ENCODE measurements at places on chromosomes 1 and 21.
A peak's percentile ranks its signal among the peaks of the same experiment; 100 is the strongest.

DNA sequence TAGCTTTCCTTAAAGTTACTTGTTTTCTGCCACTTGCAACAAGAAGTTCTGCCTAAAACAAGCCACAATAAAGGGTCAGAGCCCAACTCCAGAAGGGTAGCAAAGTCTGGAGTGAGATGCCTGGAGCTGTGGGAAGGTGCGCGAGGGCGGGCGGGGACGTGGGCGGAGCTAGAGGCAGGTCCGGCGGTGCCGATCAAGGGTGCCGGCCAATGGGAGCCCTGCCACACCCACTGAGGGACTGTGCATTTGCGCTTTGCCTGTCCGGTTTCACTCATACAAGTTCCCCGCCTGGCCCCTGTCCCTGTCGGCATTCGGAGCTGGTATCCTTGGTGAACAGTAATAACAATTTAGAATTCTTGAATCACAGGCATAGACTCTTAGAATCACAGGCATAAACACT is 732.4 kb downstream of the MATN1 start:
- no peak for DNase-seq

DNA sequence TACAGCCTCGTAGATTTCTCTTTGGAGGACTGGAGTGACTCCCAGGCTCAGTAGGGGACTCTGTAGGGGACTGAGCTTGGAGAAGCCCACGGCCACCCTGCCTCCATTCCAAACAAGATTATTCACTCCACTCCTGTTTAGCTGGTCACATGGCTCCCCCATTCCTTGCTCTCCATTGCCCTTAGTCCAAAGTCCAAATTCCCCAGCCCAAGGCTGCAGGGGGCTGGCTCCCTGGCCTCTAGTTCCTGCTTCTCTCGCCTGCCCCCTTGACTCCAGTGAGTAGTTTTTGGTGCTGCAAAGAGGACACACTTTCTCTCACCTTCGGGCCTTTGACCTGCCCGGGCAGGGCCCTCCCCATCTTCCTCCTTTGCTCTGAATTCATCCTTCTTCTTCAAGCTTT is 403.3 kb downstream of the KIF26B start:
- no peak for DNase-seq

DNA sequence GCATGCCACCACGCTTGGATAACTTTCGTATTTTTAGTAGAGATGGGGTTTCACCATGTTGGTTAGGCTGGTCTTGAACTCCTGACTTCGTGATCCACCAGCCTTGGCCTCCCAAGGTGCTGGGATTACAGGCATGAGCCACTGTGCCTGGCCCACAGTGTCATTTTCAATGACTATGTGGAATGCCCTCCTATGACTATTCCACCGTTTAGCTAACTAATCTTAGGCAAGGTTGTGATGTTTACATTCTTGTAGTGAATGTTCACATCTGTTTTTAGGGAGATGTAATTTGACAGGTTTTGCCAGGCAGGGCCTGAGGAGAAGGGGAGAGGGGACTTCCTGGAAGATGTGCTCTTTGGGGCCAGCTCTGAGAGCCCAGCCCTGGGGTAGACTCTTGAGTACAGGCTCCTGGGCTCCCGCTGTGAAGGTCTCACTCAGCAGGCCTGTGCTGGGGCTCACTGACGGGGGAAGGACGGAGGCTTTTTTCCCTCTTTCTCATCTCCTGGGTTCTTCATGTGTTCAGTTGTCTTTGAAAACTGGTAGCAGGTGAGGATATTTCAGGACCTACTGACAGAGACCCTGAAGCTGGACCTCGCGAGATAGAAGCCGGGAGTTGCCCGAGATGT is 13.2 kb downstream of the COQ8A start:
- no peak for DNase-seq

DNA sequence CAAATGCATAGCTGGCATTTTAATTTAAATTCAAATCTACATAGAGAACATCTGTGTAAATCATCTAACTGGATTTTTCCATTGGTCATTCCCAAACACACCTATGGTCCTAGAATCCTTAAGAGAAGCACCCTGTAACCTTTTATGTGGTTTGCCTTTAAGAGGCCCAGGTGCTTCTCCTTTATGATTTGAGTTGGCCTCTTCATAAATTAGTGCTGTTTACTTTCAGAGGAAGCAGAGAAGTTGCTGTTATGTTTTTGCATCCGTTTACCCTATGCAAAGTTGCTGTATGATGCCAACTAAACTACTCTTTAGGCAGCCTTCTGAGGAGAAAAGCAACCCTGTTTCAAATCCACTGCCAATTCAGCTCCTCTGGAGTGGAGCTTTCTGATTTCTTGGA is 193.8 kb downstream of the HS2ST1 start:
- DNase-seq, result no peak

DNA sequence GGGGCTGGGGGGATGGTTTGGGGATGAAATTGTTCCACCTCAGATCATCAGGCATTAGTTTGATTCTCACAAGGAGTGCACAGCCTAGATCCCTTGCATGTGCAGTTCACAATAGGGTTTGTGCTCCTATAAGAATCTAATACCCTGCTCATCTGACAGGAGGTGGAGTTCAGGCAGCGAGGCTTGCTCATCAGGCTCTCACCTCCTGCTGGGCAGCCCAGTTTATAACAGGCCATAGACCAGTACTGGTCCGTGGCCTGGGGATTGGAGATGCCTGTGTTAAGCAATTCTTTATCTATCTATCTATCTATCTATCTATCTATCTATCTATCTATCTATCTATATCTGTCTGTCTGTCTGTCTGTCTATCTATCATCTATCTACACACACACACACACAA is 525.3 kb upstream of the DAB1 start:
- no peak for DNase-seq

- DNase-seq, result peak; percentile 73
Observed at GRCh38 chr1:26317612-26318337, at the start of gene CD52. CD52 (plus strand) TSS chr1:26317958; CDS start chr1:26318018, 60 bp downstream.

- DNase-seq, result no peak
Observed at GRCh38 chr1:41779360-41779759, 139.4 kb downstream of the HIVEP3 start.

- no peak for DNase-seq
Observed at GRCh38 chr1:210237479-210237878, 4.9 kb downstream of the SERTAD4 start.

DNA sequence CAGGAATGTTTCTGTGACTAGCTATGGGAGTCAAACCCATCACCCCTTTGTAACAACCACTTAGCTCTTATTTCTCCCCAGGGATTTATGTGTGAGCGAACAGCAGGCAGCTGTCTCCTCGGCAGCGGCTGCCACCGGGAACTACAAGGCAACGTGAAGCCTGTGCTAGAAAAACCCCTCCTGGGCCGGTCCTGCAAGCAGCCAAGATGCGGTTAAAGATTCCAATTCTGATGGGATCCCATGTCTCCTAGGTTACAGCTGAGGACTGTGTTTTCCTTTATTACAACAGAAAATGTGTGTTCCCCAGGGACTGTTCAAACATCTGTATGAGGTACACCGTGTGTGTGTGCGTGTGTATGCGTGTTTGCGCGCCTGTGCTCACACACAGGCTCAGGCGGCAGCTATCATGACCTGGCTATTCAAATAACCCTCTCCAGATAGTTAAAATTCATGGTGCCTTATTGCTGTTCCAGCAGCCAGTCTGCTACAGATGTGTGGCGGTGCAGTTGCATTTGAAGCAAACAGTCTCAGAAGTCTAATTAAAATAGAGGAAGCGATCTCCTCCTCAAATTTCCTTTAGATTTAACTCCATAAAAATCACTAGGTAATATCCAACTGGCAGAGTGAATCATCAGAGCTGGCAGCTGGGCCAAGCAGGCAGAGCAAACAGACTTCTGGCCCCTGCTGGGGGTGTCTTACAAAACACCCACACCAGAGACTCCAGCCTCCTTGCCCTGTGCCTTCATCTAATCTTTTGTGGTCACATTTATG is 68.0 kb downstream of the LMX1A start:
- no peak for DNase-seq

GRCh38 chr1:51926171-51926812 is 47.8 kb upstream of the NRDC start:
- peak; percentile 17 for DNase-seq

DNA sequence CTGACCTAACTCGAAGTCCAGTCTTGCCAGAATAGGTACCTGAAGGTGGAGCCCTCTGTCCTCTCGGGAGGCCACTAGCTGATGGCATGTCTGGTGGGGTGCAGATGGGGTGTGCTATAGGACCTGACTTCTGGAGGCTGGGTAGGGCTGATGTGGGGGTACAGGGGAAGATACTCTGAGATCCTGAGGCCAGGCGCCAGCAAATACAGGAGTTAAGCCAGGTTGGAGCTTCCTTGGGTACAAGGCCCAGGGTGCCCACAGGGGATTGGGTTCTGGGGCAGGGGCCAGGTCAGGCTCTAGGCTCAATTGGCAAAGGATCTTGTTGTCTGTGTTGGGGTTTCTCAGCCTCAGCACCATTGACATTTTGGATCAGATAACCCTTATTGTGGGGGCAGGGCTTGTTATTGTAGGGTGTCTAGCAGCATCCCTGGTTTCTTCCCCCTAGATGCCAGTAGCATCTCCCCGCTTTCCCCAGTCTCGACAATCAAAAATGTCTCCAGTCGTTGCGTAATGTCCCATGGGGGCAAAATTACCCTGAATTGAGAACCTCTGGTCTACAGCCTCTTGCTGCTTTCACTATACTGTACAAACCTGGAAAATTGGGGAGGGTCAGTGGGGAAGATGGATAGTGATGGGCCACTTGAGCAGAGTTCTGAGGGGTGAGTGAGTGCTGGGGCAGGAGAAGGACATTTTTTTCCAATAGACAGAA is 9.2 kb downstream of the PTPRF start:
- DNase-seq, result no peak

GRCh38 chr1:211135342-211135950 is 1.5 kb upstream of the KCNH1 start:
- DNase-seq, result peak; percentile 52

GRCh38 chr1:16245476-16246196 is 8.7 kb upstream of the CPLANE2 start:
- DNase-seq, result no peak

DNA sequence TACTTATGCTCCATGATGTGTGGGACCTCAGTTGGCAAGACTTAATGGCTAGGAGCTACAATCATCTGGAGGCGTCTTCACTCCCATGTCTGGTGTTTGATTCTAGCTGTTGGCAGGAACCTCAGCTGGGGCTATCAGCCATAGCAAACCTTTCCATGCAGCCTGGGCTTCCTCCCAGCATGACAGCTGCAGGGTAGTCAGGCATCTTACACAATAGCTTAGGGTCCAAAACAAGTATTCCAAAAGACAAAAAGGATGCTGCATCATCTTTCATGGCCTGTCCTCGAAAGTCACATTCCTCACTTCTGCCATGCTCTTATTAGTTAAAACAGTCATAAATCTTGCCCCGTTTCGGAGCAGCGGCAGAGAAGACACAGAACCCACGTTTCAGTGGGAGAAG is 90.9 kb downstream of the LRRC8C start:
- DNase-seq, result no peak

GRCh38 chr1:87030740-87031690 is 116.6 kb downstream of the HS2ST1 start:
- DNase-seq, result no peak

DNA sequence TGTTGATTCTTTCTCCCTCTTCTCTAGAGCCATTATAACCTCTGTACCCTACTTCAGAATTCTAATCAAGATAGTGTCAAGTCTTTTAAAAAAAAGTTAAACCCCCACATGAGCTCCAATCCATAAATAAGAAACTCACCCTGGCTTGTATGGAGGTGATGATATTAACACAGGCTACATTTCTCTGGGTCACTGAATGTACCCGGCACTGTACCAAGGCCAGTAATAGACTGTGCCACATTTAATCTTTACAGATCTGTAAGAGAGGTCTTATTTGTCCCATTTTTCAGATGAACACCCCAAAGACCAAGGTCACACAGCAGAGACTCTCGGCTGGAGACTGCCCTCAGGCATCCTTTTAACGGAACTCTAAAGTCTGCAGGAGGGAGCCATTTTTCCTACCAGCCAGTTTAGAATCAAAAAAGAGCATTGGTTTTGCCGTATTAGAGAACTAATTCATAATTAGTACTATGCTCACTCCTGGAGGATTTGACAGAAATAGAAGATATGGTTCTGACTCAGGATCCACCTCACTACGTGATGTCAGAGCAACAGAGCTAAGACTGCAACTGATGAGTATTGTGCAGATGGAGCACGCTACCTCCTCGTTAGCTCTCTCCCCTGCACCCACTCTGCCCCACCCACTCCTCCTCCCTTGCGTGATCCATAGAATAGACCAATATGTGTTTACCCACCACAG is 217.2 kb upstream of the HOOK1 start:
- no peak for DNase-seq

DNA sequence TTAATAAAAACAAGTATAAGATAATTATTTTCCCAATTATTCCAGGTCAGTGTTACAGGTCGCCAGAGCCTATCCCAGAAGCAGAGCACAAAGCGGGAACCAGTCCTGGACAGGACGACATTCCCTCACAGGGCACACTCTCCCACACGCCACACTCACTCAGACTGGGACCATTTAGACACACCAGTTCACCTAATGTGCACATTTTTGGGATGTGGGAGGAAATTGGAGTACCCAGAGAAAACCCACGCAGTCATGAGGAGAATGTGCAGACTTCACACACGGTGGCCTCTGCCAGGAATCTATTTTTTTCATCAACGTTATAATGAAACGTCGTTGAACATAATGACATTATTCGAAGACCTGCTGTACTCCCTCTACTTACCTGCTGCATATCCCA is 20.5 kb upstream of the NRDC start:
- DNase-seq, result no peak

- no peak for DNase-seq
Observed at GRCh38 chr1:2991753-2992495, 29.3 kb upstream of the ACTRT2 start.

DNA sequence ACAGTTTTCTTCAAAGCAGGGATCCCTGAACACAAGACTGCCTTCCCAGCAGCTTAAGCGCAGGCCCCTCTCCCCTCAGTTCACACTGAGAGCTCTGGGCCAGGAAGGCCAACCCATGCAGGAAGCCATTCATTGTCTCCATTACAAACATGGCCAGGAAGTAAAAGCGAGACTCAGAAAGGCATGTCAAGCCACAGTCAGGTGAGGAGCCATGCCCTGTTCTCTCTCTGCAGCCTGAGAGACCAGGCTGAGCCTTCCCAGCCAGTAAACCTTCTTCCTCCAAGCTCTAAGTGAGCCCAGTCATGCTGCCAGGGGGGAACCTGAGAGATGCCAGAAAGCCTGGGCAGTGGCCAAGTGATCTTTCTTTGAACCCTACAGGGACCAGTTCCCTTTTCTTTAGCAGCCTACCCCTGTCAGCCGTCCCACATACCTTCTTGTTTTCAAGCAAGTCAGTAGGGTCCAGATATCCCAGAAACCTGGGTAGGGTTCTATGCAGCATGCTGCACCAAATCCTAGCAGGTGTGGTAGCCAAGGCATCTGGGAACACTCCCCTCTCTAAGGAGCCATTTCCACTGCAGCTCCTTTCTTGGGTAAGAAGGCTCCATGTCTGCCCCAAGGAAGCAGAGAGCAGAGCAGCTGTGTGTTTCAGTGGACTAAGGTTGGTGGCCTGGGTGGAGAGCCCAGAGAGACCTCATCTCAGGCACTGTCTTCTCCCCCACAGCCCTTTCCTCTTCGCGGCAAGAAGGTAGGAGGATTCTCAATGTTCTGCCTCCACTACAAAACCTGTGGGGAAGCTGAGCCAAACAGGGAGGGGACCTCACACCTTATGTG is 977 bp downstream of the TRAF3IP3 start:
- DNase-seq, result peak; percentile 26
